HTR-8/SVneo (cell line): ENCODE measurements at places on chromosomes 2 and 18.
A peak's percentile ranks its signal among the peaks of the same experiment; 100 is the strongest.

DNA sequence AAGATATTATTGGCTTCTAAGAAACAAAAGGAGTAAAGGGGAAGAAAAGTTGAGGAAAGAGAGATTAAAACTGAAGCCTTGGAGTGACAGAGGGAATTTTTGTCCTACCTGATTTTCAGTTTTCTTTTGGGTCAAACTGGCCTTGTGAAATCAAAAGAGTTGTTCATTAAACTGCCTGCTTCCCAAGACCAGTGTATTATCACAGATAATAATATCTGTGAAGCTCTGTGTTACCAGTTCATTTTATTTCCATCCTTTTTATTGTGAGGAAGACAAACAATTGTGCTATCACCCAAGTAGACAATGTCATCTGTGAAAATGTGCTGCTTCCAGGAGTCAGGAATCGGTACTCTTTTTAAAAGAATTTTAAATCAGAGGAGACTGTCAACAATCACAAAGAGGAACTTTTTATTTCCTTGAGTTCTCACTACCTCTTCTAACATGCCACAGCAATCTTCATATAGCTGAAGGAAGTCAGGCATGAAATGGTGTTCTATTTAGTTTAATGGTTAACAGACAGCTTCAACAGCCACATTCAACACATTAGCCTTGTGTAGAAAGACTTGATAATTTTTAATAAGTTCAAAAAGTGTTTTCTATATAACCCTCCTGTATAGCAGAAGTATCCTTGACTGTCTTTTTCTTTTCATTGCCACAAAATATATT is 554.8 kb downstream of the PIK3C3 start:
- DNase-seq: no peak

- DNase-seq: no peak
Measured at GRCh38 chr18:7876354-7877104, 309.4 kb downstream of the PTPRM start.

GRCh38 chr2:63497576-63497975 is 90.7 kb downstream of the WDPCP start:
- no peak for DNase-seq

GRCh38 chr2:157302492-157303099 is 23.0 kb downstream of the ERMN start:
- DNase-seq: peak; percentile 38

- no peak for DNase-seq
Measured at GRCh38 chr2:15936277-15937104, 3.9 kb upstream of the MYCN start.

DNA sequence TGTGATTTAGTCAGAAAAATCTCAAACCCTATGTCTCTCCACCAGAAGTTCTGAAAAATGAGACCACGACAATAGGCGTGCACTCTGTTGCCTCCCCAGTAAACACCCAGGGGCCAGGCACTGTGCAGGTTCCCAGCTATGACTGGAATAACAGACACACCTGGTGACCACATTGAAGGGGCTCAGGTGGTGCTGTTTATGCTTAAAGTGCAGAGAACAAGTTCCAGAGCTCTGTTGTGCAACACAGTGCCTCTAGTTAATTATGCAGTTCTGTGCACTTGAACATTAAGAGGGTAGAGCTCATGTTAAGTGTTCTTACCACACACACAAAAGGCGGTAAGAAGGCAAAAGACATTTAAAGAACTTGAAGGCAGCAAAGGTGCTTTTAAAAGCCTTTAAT is 52.6 kb upstream of the AFF3 start:
- no peak for DNase-seq

DNA sequence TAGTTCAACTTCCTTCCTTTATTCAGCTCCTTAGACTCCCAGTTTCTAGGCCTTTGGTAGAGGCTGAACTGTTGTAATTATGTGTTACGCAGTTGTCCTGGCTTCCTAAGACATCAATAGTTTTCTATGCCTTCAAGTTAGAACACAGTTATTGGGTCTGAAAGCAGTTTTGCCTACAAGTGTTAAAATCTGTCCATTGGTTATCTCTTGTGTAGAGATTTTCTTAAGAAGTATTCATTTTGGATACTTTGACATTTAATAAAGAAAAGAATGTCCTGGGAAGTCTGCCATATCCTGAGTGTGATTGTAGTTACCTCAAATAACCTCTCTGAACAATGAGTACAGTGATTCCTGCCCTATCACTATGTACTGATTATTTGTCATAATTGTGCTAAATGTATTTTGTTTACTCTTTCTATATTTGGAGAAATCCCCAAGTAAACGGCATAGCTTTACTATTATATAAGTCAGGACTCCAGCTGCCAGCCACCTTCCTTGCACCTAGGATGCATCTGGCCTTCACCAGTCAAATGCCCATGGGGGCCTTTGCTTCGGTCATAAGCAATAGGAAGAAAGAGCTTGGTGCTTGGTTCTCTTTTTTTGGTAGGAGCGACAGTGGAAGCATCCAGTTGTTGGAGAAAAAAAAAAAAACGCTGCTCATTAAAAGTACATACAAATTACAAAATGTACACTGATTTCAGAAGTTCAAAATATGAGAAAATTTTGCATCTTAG is 449.5 kb upstream of the PKDCC start:
- no peak for DNase-seq

DNA sequence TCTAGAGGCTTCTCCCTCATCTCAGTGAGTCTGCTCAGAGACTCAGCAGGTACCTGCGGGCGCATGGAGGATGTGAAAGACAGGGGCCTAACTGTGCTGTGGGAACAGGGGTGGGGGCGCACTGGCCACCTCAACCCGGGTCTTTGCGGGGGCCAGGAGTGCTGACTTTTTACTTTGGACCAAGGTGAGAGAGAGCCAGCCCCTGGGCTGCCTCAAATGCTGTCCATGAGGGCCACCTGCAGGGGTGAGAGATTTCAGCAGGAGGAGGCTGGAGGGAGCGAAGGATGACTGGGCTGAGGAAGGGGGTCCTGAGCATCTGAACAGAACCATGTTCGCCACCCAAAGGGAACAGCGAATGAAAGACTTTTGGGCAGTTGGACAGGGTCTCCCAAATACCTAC is 129.4 kb downstream of the TNS1 start:
- DNase-seq: no peak

DNA sequence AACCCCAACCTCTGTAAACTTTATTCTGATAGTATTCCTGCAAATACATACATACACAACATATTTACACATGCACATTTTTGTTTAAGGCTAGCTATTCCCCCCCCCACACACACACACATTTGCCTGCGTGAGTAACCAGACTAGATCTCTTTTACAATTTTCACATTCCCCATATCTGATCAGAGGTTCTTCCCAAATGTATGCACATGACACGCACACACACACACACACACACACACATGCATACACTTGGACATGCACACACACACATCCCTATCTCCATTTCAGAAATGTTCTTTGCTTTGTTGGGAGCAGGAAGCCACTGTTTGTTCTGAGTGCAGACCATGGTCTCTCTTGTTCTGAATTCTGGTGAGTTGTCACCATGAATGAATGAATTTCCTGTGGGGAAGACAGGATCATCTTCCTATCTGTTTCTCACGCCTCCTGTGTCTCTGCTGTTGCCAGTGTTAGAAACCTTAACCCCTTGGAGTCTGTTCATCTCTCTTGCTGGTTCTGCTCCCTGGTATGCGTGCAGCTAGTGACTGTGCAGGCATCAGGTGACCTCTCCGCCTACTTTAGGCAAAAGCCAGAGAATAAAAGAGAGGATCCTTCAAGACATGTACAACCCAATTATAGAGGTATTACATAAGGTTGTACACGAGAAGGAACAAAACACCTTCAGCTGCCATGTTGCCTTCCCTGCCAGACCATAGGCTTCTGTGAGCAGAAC is 251.0 kb upstream of the RAB12 start:
- no peak for DNase-seq

DNA sequence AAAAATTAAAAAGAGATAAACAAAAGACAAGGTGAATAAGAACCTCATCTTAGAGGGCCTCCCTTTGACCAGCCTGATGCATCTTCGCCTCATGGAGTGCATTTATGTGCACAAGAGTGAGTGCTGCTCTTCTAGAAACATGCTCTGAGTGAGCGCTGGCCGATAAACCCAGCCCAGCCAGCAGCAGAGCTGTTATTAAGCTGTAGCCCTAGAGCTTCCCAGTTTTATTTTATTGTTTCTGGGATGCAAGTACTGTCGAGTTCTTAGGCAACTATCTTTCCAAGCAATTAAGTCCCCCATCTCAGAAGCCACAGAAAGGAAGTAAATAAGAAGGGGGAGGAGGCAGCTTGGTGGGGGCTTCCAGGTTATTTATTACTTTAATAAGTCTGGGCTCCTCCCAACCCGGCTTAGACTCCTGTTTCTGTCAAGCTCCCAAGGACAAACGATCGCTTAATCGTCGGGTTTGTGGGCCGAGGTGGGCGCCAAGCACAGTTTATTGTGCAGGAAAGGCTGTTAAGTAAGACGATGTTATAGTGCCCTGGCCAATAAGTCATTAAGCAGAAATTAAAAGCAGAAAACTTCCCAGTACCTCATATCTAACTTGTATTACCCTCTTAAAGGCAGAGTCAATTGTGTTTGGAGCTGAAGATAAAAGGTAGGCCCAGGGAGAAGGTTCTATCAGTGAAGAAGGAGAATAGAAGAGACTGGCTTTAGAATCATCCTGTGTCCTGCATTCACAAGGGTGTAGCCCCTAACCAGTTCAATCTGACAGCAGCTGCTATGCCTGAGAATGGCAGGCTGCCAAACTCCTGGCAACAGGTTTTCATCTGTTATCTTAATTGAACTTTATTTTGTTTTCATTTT is 176.3 kb downstream of the PIK3C3 start:
- DNase-seq: no peak

- DNase-seq: no peak
Measured at GRCh38 chr2:229231328-229231868, 39.7 kb downstream of the PID1 start.
